LHCN-M2 (cell line): ENCODE measurements at places on chromosomes 1 and 21.
A peak's percentile ranks its signal among the peaks of the same experiment; 100 is the strongest.

DNA sequence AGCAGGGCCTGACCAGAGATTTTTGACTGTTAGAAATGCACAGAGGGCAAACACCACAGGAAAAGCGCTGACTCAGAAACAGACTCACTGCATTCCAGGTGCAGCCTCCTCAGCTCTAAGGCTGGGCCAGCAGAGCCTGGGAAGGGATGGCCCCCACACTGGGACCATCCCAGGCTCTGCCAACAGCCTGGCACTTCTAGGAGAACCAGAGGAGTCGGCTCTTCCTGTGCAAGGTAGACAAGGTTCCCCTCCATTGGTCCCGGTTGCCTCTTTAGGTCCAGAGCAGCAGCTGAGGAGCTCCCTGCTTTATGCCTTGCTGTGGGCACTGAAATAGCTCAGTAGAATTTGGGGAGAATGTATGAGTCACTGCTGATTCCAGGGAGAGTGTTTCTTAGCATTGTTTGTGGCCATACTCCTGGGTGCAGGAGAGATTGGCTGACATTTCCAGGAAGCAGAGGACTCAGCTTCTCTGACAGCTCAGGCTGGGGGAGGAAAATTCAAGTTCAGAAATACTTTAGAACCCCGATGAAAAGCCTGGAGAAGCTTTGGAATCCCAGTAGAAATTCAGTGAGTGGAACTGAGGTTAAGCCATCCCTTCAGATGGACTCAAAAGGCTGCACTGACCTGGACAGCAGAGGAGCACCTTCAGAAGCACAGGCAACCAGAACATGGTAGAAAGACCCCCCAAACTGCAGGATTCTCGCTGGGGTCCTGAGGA lies 19.7 kb downstream of the PRAMEF1 start:
- no peak for DNase-seq

GRCh38 chr21:31354604-31355443 lies 10.8 kb upstream of the TIAM1 start:
- DNase-seq = peak; percentile 82

DNA sequence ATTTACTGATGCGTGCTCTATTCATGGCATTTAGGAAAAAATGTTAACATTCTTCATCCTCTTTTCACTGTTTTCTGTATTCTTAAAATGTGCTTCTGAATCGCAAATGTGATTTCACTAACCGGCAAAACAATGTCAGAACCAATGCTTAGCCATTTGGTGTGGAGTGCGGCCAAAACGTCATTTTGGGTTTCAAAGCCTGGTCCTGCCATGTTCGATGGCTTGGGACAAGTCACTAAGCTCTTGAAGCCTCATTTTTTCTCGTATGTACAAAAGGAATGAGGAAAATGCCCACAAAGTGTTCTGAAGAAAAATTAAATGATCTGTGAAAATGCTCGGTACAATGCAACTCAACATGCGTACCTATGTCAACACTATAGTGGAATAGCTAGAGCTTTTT lies 175.3 kb downstream of the APP start:
- no peak for DNase-seq

DNA sequence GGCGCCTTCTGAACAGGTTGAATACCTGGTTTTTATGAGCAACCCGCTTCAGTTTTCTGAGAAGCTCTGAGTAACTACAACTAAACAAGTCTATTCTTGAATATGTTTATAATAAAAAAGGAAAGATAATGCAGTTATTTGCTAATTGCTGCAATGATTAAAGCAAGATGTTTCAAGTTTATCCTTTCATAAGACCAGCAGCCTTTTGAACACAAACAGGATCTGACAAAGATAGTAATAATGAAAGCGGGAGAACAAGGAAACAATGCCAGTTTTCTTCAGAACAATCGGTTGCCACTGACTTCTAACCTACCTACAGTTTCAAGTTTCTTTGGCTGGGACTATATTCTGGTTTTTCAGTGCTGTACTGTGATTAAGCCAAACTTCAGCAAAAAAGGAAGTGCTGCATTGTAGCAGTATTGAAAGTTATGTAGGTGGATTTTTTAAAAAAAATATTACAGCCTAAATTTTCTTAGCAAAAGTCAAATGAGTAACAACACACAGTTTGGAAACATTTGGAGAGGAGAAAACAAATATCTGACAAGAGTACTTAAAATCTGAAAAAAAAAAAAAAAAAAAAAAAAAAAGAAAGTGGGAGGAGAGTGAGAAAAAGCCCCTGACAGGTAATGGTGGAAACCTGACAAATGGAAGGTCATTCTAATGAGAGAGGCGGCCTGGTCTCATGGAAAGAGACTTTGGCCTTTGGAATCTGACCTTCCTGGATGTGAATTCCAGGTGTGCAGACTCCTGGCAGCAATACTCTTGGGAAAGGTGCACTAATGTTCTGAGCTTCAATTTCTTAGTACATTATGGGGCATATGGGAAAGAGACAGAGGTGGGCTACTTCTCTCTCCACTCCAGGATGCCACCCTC lies 11.4 kb downstream of the KCNJ15 start:
- DNase-seq = no peak

DNA sequence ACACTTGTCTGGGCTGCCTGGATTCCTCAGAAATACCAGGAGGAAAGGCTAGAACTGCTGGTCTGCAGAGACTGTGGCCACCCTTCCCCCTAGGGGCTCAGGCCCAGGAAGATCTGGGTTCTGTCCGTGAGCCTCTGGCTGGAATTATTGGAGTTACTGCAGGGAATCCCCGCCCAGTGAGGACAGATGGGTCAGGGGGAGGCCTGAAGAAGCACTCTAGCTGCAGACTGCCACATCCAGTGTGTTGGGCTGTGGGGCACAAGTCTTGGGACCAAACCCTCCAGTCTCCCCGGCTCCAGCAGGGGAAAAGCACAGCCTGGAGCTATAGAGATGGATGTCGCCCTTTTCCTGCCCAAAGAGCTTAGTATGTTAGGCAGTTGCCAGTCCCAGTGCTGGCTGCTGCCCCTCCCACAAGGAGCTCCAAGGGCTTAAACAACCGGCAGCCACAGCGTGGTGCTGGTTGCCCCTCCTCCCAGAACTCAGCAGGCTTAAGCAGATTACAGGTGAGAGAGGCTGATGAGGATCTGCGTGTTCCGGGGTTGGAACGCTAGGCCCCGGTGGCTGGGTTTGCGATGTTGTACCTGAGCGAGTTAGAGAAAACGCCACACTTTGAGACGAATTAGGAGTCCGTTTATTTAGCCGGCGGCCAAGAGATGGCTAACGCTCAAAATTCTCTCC lies 255.5 kb upstream of the LRRC7 start:
- DNase-seq = no peak

DNA sequence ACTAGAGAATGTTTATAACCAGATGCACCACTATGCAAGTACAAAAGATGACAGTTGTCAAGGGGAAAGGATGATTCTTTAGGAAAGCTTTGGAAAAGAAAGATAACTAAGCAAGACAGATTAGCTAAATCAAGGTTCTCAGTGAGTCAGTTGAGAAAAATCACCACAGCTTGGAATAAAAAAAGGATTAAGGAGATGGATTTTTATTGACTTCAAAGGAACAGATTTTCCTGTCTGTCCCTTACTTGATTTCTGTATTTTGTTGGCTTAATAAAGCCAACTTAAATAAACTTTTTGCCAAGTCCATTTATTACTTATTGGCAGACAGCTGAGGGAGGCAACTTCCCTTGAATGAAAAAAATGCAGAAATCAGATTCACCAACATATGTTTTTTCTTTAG lies 93.9 kb downstream of the NR5A2 start:
- no peak for DNase-seq

- DNase-seq = no peak
Measured at GRCh38 chr1:100892554-100892953, 2.1 kb downstream of the EXTL2 start.

- DNase-seq = no peak
Measured at GRCh38 chr21:45993210-45994085, 11.9 kb downstream of the COL6A1 start.

DNA sequence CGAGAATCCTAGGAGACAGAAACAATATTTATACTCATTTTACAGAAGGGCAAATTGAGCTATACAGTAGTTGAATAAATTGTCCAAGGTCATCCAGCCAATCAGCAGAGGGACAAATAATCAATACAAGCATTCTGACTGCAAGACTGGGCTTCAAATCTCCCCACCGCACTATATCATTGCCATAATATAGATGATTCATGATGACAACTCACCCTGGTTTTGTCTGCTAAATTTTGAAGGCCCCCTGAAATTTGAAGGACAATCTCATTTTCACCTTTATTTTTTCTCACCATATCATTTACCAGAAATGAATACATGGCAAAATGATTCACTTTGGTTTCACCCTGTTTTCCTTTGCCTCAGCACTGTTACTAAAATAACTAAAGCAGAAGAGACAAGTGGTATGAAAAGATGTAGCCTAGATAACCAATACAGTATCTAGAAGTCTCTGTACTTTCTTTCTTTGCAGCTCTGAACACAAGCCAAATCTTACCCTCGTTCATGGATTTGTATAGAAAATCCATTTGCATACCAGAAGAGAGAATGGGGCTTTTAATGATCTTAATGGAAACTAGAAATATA lies 292.5 kb downstream of the TTLL7 start:
- DNase-seq = no peak

DNA sequence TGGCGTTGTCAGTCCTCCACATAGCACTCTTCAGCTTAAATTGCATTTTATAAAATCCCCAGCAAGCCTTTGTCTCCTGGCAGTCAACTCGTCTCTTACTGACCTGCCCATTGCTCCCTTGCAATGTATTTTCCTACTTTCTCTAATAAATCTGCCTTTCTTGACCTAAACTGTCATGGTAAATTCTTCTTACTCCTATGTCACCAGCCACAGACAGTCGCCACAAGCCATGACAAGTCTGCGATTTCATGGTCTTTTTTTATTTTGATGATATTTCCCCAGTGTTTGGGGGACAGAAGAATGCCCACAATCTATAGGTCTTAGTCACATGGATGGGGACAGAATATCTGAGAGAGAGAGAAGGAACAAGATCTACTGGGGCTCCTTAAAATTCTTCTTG lies 8.4 kb downstream of the IFNAR2 start:
- no peak for DNase-seq

GRCh38 chr1:91428182-91428798 lies 23.7 kb upstream of the HFM1 start:
- DNase-seq = no peak

DNA sequence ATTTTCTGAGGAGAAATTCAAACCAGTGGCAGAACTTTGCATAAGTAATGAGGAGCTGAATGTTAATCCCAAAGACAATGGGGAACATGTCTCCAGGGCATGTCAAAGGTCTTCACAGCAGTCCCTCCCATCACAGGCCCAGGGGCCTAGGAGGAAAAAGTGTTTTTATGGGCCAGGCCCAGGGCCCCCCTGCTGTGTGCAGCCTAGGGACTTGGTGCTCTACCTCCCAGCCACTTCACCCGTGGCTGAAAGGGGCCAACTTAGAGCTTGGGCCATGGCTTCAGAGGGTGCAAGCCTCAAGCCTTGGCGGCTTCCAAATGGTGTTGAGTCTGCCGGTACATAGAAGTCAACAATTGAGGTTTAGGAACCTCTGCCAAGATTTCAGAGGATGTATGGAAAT lies 854.0 kb downstream of the LRRIQ3 start:
- no peak for DNase-seq

DNA sequence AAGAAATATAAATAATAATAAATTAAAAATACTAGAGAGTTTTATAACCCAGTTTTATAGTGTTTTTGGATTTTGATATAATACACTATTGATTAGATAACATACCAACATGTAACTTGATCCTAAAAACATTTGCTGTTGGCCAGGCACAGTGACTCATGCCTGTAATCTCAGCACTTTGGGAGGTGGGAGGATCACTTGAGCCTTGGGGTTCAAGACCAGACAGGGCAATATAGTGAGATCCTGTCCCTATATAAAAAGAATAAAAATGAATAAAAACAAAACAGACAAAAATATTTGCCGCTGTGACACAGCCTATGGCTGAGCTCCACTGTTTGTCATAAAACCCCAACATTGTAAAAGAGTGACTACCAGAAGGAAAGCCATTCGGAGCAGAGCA lies 26.1 kb downstream of the VPS13D start:
- no peak for DNase-seq

GRCh38 chr1:194517567-194517966 lies 1331.2 kb upstream of the B3GALT2 start:
- DNase-seq = no peak

- no peak for DNase-seq
Measured at GRCh38 chr1:3598051-3598491, 13.2 kb downstream of the MEGF6 start.

DNA sequence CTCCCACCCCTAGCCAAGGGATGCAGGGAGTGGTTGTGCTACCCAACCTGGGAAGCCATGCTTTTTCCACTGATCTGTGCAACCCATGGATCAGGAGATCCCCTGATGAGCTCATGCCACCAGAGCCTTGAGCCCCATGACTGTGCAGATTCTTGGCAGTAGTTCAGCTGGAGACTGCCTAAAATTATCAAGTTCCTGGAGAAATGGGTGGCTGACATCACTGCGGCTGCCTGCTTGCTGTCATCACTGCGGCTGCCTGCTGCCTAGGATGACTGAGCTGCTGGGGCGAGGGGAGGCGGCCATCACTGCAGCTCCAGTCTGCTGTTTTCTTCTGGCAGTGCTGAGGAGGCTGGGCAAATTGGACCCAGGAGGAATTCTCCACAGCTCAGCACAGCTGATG lies 159.2 kb downstream of the AGBL4 start:
- DNase-seq = no peak

DNA sequence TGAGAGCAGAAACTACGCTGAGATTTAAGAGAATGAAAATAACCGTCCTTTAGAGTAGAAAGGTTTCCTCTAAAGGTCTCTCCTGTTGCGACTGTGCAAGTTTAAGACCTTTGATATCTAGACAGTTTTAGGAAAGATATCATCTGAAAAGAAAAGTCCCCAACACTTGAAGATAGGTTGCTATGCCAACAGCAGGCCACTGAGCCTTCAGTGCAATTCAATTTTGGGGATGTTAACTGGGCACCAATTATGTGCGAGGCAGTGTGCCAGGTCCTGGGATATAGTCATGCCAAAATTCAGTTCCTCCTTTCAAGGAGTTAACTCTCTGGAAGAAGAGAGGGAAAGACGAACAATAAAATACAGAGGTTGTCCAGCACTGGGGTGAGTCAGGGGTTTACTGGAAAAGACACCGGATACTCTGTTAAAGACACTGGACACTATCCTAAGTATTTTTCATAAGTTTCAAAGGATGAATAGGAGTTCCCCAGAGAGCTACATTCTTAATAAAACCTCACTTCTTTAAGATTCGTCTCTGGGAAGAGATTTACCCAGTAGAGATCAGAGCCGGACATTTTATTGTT lies 25.5 kb upstream of the ZNF281 start:
- DNase-seq = peak; percentile 66

DNA sequence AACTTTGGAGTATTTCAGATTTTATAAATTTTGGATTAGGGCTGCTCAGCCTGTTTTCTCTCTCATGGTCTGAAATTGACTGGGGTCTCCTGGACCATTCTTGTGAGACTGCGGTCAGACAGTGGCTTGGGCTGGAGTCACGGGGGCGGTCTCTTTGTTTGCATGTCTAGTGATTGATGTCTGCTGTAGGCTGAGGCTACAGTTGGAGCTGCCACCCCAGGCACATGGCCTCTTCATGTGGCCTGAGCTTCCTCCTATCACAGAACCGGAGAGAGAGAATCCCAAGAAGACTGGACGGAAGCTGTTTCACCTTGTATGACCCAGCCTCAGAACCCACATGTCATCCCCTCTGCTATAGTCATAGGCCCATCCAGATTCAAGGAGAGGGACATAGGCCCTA lies 96.1 kb downstream of the NID1 start:
- no peak for DNase-seq
